Stimulated activated CD8-positive, alpha-beta memory T cell treated with anti-CD3 and anti-CD28 coated beads, Interleukin-4, amount 100 ng/mL, for 1 hour (primary cell): ENCODE measurements at places on chromosomes 11 and 22.

DNA sequence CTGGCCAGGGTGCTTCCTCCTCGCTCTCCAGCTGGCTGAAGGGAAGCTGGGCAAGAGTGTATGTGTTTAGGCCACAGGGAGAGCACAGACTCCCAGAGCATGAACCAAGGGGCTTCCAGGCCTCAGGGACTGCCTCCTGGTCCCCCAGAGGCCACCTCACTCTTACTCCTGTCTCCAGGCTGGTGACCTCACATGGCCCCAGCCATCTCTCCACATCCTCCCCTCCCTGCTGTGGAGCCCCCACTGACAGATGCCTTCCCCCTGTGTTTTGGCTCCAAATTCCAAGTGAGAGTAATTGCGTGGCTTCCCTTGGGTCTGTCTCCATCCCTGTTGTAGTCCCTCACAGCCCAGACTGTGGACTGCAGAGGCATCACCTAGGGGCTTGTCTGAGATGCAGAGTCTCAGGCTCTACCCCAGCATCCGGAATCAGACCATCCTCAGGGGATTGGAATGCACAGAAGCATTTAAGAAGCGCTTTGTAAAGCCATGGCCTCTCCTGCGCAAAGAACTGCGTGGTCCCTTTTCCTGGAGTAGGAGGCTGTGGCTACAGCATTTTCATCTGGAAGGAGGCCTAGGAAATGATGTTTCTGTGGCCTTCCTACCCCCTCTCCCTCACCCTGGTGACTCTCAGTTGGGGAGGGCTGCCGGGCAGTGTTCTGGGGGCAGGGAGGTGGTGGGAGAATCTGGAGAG lies 91.1 kb downstream of the ATXN10 start:
- no peak for DNase-seq

- DNase-seq, result no peak
Measured at GRCh38 chr11:115765803-115766239, 261.6 kb upstream of the CADM1 start.

- peak; percentile 14 for DNase-seq
Measured at GRCh38 chr22:22463855-22464540, 44.5 kb downstream of the ZNF280B start.

DNA sequence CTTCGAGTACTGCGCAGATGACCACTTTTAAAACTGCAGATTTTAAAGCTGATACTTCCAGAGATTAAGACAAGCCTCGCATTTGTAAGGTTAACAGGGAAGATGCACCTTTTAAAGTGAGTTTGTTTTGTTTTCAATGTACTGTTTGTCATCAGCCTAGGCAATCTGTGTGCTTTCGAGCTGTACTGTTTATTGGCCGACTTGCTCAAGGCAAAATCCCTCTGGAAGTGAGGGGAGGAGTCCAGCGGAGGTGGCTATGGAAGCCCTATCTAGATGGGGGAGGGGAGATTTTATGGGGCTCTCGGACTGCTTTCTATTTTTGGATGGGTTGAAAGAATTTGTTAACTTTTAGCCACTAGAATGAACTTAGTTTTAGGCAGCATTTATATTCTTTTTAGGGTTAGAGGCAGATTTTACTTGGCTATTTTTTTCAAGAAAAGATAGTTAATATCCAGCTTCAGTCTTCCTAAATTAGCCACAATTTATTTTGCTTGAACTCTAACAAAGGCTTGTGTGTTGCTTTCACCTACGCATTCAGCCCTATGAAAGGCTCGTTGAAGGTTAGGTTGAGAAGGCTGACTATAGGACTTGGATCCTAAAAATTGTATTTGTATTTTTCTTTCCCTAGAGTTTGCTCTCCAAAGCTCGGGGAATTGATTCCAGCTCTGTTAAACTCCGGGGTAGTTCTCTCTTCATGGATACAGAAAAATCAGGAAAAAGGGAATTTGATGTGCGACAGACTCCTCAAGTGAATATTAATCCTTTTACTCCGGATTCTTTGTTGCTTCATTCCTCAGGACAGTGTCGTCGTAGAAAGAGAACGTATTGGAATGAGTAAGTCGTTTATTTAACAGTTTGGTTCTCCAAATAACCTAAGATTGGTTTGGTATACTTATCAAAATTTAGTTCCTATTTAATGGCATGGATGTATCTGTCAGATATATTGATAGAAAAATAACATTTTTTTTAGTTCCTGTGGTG lies 2.1 kb downstream of the WEE1 start:
- DNase-seq, result no peak

DNA sequence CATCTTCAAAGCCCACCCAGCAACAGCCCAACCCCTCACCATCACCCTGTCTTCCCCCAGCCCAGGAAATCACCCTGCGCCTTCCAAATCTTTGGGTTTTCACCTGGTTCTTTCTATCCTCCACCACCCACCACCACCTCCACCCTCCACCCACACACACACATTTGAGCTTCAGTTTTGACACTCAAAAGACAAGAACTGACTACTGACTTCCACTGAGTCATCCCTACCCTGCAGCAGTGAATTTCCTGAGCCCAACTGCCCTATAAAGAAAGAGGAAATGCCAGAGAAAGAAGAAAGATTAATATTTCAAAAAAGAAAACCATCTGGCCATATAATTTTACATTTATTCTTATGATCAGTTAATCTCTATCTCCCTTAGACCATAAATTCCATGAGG lies 137.5 kb downstream of the CHST1 start:
- no peak for DNase-seq

GRCh38 chr11:4181782-4182721 lies 87.5 kb downstream of the RRM1 start:
- DNase-seq, result no peak

DNA sequence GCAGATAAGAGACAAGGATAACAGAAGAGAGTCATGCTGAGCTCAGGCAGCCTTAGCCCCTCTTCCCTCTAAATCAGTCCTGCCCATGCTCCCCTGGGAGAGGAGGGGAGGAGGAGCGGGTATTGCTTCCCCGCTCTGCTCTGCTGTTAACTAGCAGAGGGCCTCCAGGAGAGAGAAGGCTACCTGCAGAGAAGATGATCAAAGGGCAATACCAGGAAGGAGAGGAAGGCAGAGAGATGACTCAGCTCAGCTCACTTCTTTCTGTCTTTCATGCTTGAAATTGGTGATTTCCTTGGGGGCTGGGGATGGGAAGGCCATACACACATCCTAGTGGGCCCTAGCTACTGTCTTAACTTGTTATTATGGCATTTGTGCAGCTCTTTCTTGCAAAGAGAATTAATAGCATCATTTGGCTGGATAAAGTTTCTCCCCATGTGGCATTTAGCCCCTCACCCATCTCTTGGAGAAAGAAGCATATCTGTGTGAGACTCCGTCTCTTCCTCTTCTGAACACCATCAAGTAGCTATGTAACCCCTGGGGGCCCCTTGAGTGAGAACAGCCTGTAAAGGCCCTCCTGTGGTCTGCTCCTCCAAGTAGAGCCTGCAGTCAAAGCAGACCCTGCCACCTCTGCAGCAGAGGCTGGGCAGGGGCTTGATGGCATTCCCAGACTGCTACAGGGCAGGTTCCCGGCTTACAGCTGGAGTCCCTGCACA lies 33.4 kb upstream of the AMOTL1 start:
- DNase-seq, result no peak

GRCh38 chr11:134357545-134357839 lies 25.7 kb downstream of the GLB1L2 start:
- no peak for DNase-seq

GRCh38 chr11:120339394-120339890 lies 3.2 kb downstream of the ARHGEF12 start:
- DNase-seq, result no peak

- no peak for DNase-seq
Measured at GRCh38 chr11:95379479-95379878, 148.5 kb upstream of the SESN3 start.

GRCh38 chr11:5137014-5137413 lies 1.1 kb downstream of the OR52A5 start:
- DNase-seq, result no peak

DNA sequence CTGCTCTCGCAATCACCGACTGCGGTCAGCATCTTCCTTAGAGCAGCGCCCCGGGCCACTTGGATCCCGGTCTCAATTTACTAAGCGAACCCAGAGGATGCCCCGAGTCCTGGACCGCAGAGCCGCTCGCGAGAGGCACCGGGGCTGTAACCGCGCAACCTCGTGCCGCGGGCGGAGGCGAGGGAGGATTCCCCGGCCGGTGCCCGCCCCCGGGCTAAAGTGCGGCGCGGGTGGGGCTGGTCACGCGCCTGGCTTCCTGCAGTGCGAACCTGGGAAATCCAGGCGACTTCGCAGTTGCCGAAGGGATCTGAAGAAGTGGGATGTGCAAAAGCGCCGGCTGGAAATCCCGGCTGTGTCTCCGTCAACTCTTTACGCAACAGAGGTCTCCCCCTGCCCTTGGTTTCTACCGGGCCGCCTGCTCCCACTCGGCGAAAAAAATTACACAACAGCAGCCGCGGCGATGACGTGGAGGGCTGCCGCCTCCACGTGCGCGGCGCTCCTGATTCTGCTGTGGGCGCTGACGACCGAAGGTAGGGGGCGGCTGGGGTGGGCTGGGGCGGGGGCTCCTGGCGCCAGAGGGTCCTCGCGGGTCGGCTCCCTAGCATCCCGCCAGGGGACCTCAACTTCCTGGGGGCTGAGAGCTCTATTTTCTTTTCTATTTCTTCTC lies at the start of gene NCR3LG1:
Gene NCR3LG1 (plus strand): TSS at position 291 of the 667 bp plus-strand sequence. CDS start 170 bp downstream, at position 461.
- DNase-seq, result peak; percentile 25

GRCh38 chr11:19977941-19978340 lies 182.3 kb downstream of the DBX1 start:
- DNase-seq, result no peak

DNA sequence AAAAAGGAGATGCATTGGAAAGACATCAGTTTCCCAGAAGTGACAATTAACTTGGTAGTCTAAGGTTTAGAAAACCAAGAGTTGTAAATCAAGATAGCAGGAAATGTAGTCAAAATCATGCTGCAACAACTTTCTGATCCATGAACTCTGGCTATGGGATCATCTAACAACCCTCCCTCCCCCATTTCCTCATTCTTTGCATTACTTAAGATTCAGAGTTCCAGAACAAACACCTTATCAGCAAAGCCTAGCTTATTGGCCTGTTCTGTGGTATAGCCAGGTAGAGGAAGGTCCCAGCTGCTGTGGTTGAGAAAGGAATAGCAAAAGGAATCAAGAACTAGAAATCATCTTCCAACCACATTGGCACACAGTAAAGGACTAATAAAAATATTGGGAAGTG lies 651.1 kb downstream of the METTL15 start:
- DNase-seq, result no peak

GRCh38 chr22:47634347-47634746 lies 871.9 kb downstream of the TBC1D22A start:
- DNase-seq, result no peak

GRCh38 chr11:90234977-90235376 lies 12.1 kb upstream of the CHORDC1 start:
- no peak for DNase-seq

GRCh38 chr11:57373146-57373545 lies 7.8 kb downstream of the PRG3 start:
- no peak for DNase-seq

DNA sequence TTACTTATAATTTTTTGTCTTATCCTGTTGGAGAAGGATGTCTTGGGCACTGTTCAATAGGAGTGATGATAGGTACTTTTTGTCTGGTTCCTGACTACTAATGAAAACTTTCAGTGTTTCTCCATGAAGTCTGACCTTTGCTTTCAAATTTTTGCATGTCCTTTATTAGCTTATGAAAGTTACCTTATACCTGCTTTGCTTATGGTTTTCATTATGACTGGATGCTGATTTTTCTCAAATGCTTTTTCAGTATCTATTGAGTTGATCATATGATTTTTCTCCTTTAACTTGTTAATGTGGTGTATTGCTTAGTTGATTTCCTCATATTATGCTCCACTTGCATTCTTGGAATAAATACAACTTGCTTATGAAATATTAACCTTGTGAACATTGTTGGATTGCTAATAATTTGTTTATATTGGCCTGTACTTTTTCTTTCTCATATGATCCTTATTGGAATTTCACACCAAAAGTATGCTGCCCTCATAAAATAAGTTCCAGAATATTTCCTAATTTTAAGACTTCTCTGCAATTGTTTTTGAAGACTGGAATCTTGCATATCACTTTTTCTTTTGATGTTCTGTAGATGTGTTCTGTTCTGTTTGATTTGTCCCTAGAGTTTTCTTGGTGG lies 85.0 kb upstream of the SC5D start:
- DNase-seq, result no peak

- DNase-seq, result no peak
Measured at GRCh38 chr11:71518506-71519471, 8.3 kb upstream of the KRTAP5-7 start.

DNA sequence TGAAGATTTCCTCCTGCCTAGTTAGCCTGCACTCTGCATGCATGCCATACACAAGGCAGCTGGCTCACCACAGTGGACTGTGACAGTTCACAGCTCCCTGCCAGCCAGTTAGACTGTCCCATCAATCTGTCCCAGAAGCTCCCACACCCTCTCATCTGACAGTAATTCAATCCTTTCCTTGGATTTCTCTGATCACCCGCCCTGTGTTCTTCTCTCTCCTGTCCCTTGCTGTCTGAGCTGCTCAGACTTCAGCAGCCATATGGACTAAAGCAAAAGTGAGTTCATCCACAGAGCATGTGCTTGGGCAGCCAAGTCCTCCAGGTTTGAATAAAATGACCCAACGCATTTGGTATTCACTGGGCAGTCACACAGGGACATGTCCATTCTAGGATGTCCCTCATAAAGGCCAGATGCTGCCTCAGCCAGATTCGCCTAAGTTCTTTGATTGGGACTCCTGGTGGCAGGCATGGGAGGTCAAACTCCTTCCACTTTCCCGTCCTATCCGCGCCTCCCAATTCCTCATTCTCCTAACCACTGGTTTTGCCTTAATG lies 54.5 kb upstream of the ZBTB44 start:
- no peak for DNase-seq

DNA sequence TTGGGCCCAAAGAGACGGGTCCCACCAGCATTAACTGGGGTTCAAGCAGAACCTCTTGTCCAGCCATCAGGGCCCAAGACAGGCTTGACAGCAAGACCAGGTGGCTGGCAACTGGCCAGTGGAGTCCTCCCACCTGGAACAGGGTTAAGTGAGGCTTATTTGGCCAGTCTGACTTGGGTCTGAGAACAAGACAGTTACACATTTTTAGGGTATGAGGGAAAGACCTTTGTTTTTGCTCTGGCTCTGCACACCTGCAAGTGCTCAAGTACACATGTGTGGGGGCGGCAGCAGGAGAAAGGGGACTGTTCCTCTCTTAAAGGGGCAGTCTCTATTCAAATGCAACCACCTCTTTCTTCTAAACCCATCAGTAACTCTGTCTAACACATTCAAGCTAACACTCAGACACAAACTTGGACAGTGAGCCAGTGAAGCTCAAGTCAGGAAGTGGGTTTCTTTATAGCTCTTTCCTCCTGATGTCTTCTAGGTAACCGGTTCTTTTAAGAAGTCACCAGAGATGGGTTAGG lies 116.2 kb downstream of the ETS1 start:
- no peak for DNase-seq

GRCh38 chr22:20388200-20388599 lies 5.8 kb upstream of the ZNF74 start:
- no peak for DNase-seq

- no peak for DNase-seq
Measured at GRCh38 chr11:39668640-39669039, 1790.8 kb downstream of the LRRC4C start.
